ENCODE measurements at places on chromosomes 7 and 10.

GRCh38 chr10:43181146-43181545, 42.9 kb downstream of the CSGALNACT2 start:
- DNase-seq = no peak

DNA sequence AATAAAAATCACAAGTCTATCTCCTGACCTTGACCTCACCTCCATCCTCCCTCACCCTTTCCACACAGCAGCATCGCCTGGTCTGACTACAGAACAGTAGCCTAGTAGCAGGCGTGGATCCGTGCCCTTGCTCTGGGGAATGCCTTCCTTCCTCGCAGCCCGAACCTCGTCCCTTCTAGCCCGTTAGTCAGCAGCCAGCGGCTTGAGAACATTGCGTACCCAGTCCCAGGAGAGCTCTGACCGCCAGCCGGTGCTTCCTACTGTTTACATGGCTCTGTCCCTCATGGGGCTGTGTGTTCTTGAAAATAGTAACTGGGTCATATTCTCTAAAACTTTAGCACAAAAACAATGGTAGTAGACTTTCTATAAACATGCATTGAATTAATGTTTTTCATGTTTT, 682.7 kb upstream of the IGFBP3 start:
- DNase-seq = no peak

DNA sequence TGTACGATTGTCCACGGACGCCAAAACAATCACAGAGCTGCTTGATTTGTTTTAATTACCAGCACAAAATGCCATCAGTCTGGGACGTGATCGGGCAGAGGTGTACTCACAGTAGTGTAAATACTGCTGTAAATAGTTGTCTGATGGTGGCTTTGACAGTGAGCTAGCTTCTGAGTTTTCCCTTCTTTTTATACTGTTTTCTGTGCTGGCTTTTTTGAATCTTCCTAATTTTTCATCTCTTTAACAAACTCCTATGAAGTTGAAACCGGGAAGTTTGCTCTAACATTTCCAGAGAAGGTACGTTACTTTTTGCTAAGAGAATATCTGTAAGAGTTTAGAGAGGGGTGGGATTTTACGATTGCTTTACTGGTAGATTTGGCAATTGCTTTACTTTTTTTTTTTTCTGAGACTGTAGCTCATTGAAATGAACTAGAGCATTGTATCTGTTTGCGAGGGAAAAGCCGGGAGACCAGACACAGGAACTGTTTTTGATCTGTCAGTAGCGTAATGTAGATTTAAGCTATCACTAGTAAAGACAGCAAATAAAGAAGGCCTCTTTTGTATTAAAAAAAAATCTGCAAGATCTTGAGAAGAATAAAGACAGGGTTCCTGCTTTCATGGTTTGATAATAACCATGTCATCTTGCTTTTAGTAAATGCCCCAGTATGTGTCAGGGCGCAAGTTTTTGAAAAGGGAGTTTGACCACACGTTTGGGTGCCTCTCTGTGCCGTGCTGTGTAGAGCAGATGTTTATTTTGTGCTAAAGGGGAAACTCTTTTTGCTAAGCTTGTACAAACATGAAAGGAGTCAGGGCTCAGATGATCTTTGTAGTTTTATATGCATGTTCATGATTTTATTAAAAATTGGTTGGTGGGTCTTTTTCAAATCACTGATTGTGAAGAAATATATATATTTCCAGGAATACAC, 712 bp downstream of the FOXP2 start:
- no peak for DNase-seq

GRCh38 chr10:79181227-79181626, 112.5 kb downstream of the ZMIZ1 start:
- no peak for DNase-seq

- no peak for DNase-seq
Observed at GRCh38 chr7:118573085-118573484, 348.6 kb downstream of the ANKRD7 start.

GRCh38 chr7:55367283-55367840, 2.2 kb downstream of the LANCL2 start:
- DNase-seq = no peak

GRCh38 chr10:35456153-35456720, 119.9 kb downstream of the CCNY start:
- DNase-seq = no peak

GRCh38 chr10:126997801-126998590, 92.8 kb downstream of the DOCK1 start:
- DNase-seq = no peak
